ELR (cell line): ENCODE measurements at places on chromosomes 1 and 21.

- DNase-seq, result peak; percentile 74
Measured at GRCh38 chr1:234326497-234327366, 46.5 kb upstream of the COA6 start.

- DNase-seq, result no peak
Measured at GRCh38 chr1:37031871-37032270, 2.4 kb downstream of the GRIK3 start.

DNA sequence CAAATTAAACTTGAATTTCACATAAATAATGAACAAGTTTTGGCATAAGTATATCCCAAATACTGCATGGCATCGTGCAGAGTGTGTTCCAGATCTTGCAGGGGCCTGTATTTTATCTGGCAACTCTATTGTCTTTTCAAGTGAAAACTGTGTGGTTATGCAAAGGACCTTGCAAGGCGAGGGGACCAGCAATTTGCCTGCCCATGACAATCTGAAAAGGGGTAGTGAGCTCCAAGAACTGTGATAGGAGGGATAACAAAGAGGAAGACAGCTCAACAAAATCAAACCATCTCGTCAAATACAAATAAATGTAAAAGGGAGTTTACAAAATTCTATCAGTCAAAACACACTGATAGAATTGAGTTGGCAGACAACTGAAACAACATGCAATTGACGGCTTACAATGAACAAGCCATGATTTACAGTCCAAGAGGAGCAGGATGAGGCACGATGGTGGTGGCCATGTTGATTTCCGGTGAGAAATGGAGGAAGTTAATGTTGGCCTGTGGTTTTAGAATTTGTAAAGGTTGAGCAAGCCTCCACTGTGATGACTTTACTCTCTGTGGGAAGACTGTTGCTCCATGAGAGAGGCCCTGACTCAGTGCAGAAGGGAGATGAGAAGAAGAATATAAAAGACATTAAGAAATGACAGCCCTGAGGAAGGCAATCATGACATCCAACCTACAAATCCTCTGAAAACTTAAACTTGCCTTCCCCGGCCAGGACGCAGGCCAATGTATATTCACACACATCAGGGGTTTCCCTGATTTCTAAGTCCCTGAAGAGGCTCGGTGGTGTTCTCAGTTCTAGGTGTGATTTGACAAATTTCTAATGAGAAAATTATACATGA lies 132.2 kb downstream of the ADSS2 start:
- DNase-seq, result peak; percentile 93

DNA sequence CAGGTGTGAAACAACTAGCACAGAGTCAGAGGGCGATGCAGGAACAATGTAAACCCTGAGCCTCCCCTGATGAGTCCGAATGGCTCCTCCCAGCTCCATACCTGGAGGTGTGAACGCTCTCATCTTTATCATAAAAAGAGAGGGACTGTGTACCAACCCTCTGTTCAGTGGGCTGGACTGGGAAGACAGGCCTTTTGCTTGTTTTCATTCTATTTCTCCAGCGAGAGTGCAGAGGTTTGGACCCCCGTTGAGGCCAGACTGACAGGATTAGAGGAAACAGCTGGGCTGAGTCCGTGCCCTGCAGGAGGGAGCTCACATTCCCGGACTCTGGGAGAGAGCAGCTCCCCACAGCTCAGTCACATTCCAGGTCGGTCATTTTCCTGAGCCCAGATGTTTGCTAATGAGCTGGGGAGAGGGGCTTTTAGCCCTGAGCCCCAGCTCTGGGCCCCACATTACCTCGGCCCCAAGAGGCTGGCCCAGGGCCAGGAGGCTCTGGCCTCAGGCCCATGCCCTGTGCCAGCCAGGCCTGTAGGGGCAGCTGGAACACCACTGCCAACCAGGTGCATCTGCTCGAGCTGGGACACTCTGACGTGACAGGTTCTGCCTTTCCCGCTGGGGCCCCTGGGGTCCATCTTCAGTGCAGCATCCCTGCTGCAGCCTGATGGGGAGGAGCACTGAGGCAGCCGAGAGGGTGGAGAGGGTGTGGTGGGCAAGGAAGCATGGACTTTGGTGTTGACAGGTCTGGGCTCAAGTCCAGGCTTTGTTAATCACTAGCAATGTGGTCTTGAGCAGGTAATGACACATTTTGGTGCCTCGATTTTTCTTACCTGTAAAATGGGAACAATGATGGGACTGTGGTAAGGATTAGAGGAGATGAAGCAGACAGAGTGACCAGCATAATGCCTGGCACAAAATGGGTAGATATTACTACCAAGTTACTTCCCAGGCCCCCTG lies 3.5 kb upstream of the NBL1 start:
- DNase-seq, result no peak

DNA sequence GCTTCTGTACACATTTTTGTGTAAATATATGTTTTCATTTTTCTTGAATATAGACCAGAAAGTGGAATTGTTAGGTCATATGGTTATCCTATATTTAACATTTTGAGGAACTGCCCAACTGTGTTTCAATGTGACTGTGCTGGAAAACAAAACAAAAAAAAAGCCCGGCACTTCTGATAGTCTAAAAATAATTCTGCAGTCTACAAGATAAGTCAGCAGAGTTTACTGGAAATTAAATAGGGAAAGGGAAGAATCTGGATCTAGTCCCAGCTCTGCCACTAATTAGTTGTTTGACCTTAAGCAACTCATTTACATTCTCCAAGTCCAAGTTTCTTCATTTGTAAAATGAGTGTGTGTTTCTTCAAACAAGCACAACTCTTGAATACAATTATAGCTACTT lies 869.1 kb upstream of the B3GALT2 start:
- DNase-seq, result no peak

GRCh38 chr1:110726755-110727154 lies 52.0 kb upstream of the KCNA3 start:
- DNase-seq, result no peak

DNA sequence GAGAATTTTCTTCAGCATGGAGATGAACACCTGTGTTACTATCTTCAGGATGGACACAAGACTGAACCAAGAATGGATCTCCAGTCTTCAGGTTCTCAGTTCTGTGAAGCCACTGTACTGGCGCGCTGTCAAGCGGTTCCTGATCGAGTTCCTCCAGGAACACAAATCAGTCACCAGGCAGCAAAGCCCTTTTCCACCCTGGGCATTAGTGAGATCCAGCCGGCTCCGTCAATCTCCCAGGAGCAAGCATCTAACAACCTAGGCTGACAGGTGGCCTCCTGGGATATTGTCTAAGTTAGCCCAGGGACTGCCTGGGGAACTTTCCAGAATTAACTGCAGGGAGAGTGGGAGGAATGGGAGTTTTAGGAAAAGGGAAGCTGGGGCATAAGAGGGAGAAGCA lies 9.7 kb upstream of the IGFN1 start:
- DNase-seq, result no peak

- DNase-seq, result no peak
Measured at GRCh38 chr1:54436826-54437225, 30.6 kb upstream of the SSBP3 start.

GRCh38 chr1:17877316-17877715 lies 122.2 kb downstream of the ACTL8 start:
- no peak for DNase-seq

DNA sequence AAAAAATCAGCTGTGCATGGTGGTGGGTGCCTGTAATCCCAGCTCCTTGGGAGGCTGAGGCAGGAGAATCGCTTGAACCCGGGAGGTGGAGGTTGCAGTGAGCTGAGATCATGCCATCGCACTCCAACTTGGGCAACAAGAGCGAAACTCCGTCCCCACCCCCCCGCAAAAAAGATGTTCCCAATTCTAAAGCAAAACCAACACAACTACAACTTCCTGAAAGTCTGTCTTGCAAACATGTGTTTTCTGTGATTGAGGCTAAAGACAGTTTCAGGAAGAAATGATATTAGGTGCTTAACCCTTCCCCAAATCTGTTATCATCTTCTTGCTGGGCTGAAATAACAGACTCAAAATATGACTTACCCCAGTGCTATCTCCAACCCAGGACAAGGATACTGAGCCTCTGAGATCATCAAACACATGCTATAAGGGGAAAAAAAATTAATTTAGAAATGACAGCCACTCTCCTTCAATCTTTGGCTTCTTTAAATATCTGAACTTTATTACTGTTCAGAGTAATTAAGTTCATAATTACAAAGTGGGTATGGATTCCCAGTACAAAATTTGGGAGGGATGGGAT lies 28.5 kb downstream of the SORT1 start:
- peak; percentile 30 for DNase-seq

DNA sequence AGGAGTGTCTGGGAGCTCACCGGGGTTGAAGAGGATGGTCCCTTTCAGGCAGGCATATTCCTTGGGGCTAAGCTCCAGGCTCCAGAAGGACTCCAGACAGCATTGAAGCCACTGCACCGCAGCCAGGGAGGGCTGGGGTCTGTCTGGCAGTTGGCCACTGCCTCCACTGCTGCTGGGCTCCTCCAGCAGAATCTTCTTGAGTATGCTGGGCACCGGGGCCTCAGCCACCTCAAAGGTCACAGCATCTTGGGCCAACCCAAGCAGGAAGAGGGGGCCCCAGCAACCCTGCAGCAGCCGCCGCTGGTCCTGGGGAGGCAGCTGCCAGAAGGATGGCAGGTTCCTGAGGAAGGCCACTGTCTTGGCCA lies 404 bp downstream of the NR0B2 start:
- DNase-seq, result no peak

GRCh38 chr1:94527447-94528031 lies 14.0 kb downstream of the F3 start:
- peak; percentile 64 for DNase-seq

DNA sequence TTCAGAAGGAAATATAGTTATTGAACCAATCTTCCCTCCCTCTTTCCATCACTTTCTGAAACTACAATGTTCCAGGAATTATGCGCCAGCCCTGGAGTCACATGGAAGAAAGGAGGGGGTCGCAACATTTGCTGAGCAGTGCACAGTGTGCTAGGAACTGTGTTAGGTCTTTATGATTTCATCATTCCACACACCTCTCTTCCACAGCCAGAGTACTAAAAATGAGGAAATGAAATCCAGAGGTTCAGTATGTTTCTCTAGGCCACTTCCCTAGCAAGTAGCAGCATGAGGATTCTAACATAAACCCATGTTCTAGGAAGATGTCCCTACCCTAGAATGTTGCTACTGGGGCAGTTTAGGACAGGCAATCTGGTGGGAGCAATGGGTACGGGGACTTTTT lies 158.1 kb downstream of the SLC45A1 start:
- DNase-seq, result no peak

DNA sequence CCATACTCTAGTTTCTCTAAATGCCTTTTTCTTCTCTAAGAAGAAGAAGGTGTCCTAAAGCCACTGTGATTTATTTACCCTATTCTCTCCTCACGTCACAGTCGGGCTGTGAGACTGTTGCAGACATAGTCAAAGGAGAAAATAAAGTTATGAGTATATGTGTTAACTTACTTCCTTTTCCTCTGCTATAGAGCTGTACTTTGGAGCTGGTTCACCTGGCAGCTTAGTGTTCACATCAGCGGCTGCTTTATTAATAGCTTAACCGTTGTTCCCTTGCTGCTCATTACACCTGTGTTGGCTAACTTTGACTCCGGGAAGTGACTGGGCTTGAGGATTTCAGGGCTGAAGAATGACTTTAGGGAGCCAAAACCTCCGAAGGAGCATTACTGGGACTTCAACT lies 3.6 kb downstream of the PFKFB2 start:
- DNase-seq, result no peak

GRCh38 chr1:31234123-31234708 lies 5.5 kb downstream of the NKAIN1 start:
- DNase-seq, result no peak

DNA sequence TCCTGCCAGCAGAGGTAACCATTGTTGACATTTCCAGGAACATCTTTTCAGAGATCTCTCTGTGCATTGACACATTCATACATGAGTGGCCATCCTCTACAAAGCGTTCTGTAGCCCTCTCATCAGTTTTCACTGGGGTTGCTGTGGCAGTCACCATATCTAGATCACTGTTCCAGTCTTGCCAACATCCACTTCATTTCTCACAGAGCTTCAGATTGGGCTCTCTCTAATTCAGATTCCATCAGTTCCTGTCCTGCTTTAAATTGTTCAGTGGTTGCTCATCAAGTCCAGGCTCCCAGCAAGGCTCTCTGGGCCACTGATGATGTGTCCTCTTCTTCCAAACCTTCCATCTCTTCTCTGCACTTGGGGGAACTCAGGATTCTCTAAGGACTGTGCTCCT lies 173.7 kb downstream of the KCNJ6 start:
- DNase-seq, result peak; percentile 27

DNA sequence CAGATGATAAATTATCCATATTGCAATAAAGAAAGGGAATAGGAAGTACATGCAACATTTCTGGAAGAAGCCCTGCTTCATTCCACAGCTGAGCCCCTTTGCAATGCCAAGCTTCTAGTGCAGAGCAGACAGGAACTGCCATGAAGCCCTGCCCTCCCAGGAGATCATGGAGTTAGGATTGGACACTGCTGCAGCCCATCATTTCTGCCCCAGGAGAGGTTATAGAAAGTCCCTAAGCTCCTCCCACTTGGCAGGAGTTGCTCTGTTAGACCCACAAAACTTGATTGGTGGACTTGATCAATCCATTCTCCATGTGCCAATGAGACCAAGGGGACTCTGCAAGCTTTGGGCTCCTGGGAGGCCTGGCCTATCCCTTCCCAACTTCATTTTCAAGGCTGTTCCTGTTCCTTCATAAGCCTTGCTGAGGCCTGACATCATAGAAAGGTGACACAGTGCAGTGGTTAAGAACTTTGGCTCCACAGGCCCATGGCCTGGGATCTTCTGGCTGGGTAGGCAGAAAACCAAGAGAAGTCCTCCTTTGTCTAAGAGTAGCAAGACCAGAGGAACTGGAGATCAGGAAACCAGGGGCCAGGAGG lies 1.3 kb upstream of the LAPTM5 start:
- DNase-seq, result peak; percentile 51

GRCh38 chr1:21531241-21531640 lies 22.0 kb downstream of the ALPL start:
- no peak for DNase-seq

DNA sequence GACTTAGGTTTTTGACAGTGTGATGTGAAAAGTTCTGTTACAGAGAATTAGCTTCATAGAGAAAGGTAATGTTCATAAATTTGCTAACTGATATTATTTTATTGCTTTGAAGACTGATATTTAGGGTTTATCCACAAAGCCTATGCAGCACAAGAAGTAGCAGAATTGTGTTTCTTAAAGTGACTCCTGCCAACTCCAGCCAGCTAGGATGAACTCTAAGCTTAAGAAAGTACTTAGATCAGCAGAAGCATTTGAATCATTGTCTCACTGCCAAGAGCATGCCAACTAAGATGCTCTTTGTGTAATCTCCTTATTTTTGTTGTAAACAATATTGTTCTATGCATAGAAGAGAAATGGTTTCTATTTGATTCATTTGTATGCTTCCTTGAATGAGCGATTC lies 589.4 kb upstream of the ADGRL4 start:
- DNase-seq, result no peak

DNA sequence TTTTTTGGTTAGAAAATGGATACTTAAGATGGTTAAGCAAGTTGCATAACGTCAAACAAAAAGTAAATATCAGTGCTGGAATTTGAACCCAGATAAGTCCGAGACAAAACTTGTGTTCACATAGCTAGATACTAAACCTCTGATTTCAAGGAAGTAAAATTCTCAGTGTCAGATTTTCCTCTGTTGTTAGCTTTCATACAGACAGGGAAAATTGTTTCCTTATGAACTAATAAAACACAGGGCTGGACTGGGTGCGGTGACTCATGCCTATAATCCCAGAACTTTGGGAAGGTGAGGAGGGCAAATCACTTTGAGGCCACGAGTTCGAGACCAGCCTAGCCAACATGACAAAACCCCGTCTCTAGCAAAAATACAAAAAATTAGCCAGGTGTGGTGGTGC lies 51.3 kb downstream of the PCNX2 start:
- DNase-seq, result peak; percentile 16

GRCh38 chr1:37930246-37931101 lies 16.4 kb downstream of the INPP5B start:
- DNase-seq, result no peak

GRCh38 chr1:147641695-147642592 lies 28.4 kb downstream of the ACP6 start:
- peak; percentile 66 for DNase-seq
